ENCODE measurements at places on chromosomes 4 and X.

- DNase-seq = no peak
These were observed 67.2 kb upstream of the TENM3 start for GRCh38 chr4:182175788-182176519.

DNA sequence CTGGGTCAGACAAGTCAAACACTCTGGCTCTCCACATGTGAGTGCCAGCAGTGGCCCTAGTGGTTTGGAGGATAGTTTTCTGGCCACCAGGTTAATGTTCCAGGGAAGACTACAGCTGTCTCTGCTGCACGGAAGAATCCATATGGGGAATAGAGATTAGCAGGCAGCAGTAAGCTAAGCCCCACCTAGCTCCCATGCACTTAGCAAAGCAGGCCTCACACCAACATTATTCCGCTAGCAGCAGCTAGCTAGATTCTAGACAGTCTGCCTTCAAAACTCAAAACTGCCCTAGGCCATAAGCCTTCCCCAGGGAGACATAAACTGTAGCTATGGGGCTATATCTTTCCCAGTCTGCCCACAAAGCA, 203.4 kb downstream of the CHIC1 start:
- DNase-seq = no peak

GRCh38 chrX:77436682-77437081, 10.5 kb upstream of the FGF16 start:
- DNase-seq = no peak

- DNase-seq = no peak
These were observed 2440.0 kb downstream of the PCDH7 start for GRCh38 chr4:33160126-33160525.

DNA sequence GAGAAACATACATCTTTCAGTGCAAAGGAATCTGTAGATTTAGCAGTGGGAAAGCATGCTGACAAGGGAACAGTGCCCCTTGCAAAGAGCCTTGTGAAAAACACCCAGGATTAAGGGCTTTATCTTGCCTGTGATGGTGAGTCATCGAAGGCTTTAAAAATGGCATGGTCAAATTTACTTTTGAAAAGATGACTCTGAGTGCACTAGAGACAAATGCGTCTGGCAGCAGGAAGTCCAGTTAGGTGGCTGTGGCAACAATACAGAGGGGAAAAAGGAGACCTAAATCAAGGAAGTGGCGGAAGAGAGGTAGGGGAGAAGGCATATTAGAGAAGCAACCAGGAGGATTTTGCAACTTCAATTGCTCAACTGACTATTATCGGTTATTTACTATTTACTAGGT, 472.6 kb upstream of the CPEB2 start:
- DNase-seq = no peak

- DNase-seq = no peak
These were observed 127.9 kb upstream of the NHS start for GRCh38 chrX:17247144-17247543.

DNA sequence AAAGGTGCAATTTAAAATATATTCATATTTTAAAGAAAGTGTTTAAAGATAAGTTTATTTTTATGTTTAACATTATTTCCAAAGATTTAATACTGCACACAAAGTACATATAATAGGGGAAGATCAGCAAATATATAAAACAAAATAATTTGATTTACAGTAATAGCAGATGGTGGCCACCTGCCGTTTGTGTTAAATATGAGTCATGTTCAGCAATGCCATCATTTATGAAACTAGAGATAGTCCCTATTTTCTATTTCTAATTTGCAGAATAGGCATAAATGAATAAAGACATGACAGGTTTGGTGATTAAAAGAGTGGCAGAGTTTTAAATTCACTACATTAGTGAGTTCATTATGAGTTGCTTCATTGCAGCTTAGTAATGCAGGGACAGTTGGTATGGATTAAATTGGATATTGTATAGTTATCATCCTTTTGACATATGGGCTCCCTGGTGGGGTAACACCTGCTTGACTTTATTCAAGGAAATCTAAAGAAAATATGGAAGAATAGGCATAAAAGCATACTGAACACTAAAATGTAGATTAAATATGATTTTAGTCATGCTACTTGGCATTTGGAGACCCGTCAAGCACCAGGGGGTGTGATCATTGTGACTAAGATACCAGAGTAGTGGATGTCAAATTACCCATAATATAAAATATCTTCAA, 78.8 kb upstream of the BANK1 start:
- no peak for DNase-seq

DNA sequence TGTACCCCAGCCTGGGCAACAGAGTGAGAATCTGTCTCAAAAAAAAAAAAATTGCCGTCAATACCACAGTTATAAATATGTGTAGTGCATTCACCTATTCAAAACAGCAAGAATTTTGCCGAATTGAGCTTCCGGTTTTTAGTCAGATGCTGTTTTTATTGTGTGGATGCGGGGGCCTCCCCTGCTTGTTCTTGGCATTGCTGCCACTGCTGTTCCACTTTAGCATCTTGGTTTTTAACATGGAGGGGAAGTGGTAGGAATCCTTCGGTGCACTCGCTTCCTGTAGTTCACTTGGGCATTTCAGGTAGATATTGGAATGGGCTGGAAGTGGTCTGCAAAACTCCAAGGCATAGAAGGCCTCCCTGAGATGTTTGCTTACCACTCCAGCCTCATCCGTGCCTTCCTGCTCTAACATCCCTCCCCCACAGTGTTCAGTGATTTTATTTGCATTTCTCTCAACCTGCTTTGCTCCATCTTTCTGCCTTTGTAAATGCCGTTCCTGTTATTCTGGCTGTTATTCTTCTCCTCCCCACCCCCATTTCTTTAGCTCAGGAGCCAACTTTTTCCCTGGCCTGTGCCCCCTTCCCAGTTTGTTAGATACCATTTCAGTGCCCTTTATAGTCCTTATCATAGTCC, 25.5 kb downstream of the MOB1B start:
- no peak for DNase-seq

- DNase-seq = no peak
These were observed 127.9 kb downstream of the OR13H1 start for GRCh38 chrX:131671735-131672134.

- no peak for DNase-seq
These were observed 75.0 kb downstream of the KDM6A start for GRCh38 chrX:44947995-44948394.

- no peak for DNase-seq
These were observed 32.5 kb upstream of the MTMR8 start for GRCh38 chrX:64427787-64428186.

GRCh38 chr4:121734571-121734970, 30.4 kb downstream of the SMIM43 start:
- no peak for DNase-seq

- no peak for DNase-seq
These were observed at the start of gene MAMLD1 for GRCh38 chrX:150362599-150363481. Gene MAMLD1, plus strand, starts transcription at chrX:150363317. Its CDS starts 82,200 bp downstream, at chrX:150445517.

DNA sequence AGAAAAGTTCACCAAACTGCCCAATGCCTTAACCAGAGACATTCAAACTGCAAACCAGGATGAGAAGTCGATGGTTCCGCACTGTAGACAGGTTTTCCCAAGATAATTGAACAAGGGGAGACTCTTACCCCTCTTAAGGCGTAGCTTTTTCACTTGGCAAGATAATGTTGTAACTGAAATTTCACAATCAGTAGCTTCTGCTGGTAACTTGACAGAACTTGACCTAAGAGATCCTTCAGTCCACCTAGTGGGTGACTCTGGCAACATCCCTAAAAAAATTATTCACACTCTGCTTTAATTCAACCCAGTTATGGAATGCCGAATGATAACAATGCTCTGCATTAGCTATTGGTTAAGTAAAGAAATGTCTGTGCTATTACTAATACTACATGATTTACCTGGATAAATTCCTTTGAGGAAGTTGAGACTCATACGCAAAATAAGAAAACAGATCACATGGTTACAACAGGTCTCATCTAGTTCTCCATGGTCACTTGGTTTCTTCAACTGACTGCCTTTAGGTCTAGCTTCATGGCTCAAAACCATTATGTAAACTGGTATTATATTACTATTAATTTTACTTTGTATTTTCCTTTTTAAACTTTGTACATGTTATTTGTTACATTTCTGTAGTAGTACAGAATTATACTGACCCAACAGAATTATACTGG, 9.1 kb downstream of the ELF2 start:
- no peak for DNase-seq

- DNase-seq = no peak
These were observed 298.3 kb downstream of the EVC2 start for GRCh38 chr4:5409972-5410618.

- DNase-seq = no peak
These were observed 206.6 kb upstream of the HS3ST1 start for GRCh38 chr4:11635342-11635741.

DNA sequence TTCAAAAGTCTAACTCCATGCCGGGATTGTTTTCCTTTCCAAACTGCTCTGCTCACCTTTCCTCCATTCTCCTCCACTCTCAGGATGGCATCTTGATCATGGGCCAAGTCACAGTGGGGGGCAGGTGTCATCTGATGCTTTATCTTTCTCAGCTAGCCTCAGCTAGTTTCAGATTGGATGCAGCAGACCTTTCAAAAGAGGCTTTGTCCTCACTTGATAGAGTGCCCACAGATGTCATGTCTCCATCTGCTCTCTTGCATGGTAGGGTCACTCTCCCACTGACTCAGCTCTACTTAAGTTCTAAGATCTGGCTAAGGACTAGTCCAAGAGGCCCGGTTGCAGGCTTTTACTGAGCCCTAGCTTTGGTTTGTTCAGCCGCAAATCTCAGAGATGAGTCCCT, 341.8 kb upstream of the GALNT7 start:
- no peak for DNase-seq

- DNase-seq = no peak
These were observed 129.2 kb downstream of the MID1IP1 start for GRCh38 chrX:38930474-38930873.

DNA sequence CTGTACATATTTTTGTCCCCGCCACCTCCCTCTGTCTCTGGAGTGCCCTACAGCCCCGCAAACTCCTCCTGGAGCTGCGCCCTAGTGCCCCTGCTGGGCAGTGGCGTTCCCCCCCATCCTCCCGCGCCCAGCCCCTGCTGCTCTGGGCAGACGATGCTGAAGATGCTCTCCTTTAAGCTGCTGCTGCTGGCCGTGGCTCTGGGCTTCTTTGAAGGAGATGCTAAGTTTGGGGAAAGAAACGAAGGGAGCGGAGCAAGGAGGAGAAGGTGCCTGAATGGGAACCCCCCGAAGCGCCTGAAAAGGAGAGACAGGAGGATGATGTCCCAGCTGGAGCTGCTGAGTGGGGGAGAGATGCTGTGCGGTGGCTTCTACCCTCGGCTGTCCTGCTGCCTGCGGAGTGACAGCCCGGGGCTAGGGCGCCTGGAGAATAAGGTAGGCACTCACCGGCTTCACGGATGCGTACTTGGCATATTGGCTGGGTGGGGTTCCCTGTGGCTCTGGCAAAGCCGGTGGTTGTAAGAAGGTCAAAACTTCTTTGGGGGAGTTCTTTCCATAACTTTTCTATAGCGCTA, 653 bp downstream of the HHIP start:
- DNase-seq = no peak

- DNase-seq = no peak
These were observed 223.7 kb downstream of the QDPR start for GRCh38 chr4:17288151-17288550.

DNA sequence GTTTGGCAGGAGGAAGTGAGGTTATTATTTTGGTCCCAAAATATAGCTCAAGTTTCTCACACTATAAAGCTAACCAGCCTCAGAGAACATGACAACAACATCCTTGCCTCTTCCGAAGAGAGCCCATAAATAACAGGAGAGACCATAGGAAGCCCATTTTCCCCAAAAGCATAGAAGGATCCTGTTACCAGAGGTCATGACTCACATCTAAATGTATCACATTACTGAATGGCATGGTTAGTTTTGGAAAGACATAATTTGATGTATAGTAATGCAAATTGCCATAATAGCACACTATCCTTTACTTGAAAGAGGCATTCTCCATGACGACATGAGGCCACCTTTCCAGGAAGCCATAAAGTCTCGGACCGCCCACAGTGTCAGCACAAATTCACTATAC, 238.8 kb upstream of the GRIA3 start:
- DNase-seq = no peak

Measured in stimulated activated CD4-positive, alpha-beta T cell treated with anti-CD3 and anti-CD28 coated beads, Interleukin-2, amount 100 ng/mL, for 4 hours (primary cell).